ENCODE measurements at places on chromosomes 5 and 9.

DNA sequence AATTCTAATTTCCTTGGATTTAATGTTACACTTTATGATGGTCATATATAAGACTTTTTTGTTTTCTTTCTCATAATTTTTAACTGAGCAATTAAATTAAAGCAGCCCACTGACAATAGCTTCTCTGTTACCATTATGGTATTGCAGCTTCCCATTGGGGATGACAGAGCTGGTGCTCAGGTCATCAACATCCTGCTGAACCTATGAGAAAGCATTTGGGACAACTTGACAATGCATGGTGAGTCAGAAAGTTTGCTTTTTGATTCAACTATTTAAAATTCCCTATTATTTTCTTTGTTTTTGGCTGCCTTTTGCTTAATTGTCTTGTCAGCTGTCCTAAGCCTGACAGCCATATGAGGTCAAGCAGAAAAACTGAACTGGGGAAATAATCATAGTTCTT, 487.4 kb upstream of the RIOK2 start:
- no peak for DNase-seq

- no peak for DNase-seq
Measured at GRCh38 chr9:18857769-18858168, 175.2 kb downstream of the SAXO1 start.

DNA sequence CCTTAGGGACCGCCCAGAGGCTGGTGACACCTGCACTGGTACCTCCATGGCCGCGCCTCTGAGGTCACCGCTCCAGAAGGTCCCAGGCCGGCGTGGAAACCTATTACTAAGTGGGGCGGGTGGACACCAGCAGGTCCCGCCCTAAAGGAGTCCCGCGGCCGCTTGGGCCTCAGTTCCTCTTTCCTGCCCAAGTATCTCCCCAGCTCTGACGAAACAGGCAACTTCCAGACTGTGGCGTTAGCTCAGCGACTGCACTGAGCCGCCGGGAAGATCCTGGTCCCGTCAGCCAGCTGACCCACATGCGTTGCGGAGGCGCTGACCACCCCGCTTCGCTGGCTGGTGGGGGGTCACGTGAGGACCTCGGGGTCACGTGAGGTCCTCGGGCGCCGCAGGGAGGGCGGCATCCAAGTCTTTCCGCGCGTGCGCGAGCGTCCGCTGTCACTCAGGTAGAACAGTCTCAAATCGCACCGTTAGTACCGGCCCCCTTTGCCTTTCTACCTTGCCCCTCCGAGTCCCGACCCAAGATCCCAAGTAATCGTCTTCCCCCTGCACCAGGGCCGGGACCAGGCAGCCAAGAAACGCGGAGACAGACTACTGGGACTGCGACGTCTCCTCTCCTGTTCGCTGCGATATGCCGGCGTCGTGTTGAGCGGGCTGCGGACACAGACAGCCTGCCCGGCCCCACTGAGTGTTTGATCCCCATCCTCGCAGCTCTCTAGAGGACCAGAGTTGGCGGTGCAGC, 53.7 kb upstream of the KDM4C start:
- DNase-seq = peak; percentile 79

DNA sequence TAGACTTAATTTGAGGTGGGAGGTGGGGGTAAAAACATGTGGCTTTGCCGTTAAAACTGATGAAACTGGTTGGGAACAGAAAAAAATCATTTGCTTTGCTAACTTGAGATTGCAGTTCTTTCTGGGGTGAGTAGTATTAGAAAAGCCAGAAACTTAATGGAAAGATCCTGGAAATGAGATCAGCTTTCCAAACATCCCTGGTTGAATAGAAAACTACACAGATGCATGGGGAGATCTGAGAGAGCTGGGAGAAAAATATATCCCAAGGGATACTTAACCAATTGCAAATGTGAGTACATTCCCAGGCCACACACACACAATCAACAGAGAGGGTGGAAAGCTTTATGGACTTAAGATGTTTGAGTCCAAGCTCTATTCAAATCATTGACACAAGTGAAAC, 222.3 kb downstream of the YTHDC2 start:
- no peak for DNase-seq

- peak; percentile 98 for DNase-seq
Measured at GRCh38 chr5:10533226-10533625, 30.6 kb upstream of the ANKRD33B start.

- DNase-seq = peak; percentile 17
Measured at GRCh38 chr5:33470544-33470943, 29.8 kb downstream of the TARS1 start.

DNA sequence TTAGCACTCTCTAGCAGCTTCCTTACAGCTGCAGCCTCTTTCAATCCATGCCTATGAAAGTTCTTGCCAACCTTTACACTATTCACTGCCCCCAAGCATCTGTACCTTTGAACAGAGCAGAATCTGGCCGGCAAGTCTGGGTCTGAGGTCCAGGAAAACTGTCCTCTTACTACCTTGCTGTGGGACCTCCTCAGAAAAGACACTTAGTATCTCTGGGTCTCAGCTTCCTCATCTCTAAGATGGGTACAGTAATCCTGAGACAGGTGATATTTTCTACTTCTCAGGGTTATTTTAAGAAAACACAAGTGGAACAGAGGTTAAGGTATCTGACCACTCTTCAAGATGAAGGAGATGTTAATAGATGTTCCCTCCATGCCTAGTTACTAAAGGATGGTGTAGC, 120.2 kb downstream of the EGFLAM start:
- no peak for DNase-seq

DNA sequence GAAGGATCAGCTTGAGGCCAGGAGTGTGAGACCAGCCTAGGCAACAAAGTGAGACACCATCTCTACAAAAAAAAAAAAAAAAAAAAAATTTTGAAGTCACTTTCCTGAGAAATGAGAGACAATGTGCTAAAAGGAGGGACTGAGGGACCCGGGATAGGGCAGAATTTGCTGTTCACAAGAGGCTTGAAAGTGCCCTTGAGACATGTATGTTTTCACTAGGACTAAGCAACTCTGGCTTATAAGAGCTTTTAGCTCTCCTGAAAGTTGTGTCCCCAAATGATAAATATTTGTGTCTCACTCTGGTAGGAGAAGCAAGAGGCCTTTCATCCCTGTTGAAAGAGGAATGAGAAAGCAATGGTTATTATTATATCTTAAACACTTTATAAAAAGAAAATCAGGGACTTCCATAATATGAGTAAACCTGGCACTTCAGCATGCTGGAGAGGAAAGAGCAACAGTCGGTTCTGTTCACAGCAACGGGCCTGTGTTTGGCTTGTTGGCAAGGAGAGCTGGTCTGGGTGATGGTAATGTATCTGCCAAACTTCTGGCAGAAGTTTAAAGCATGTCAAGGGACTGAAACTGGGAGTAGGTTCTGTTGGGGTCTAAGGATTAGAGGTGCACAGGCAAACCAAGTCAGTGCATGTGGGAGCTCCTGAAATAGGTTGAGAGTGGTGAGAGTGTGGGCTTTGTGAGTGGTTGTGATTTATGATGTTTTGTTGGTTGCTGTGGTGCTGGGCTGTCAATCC, 32.2 kb downstream of the ENTREP1 start:
- no peak for DNase-seq

All from WERI-Rb-1 (cell line).